ENCODE measurements at places on chromosomes 3 and 15. TPM values are rescaled to one million over a fixed set of nuclear protein-coding genes. Genes with fewer than 3 reads are reported as not detected.

The RBPMS2 gene
- total RNA-seq, result not detected

The ARHGEF3 gene
- 66.5 TPM for total RNA-seq

The RPP14 gene
- 18.0 TPM for total RNA-seq

DNA sequence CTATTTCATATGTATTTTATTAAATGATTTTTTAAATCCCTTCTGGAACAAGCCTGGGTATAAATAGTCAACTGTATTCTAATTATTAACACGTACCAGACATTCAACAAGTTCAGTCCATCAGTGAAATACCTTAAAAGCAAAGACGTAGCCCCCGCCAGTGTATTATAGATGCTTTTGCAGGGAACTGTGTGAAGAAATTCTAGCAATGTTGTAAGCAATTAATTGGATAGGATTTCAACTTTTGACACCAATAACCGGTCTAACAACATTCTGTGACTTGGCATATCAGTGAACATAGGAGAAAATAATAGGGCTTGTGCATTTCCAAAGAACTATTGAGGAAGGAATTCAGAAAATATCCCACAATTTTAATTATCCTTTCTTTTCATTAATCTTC lies 67.2 kb upstream of the TGFBR2 start:
- no peak overlapping the region for H3K4me3 ChIP-seq
- no peaks in the 10 kb centered on the region for H3K27me3 ChIP-seq
- no peak for DNase-seq
- no peak overlapping the region for H3K27ac ChIP-seq

GRCh38 chr3:69605867-69606266 lies 133.4 kb upstream of the MITF start:
- no peaks in the 10 kb centered on the region for H3K4me1 ChIP-seq
- no peak overlapping the region for H3K27ac ChIP-seq
- peaks cover 2% of the 10 kb centered on the region for H3K27me3 ChIP-seq
- DNase-seq, result no peak
- no peaks in the 10 kb centered on the region for H3K36me3 ChIP-seq

DNA sequence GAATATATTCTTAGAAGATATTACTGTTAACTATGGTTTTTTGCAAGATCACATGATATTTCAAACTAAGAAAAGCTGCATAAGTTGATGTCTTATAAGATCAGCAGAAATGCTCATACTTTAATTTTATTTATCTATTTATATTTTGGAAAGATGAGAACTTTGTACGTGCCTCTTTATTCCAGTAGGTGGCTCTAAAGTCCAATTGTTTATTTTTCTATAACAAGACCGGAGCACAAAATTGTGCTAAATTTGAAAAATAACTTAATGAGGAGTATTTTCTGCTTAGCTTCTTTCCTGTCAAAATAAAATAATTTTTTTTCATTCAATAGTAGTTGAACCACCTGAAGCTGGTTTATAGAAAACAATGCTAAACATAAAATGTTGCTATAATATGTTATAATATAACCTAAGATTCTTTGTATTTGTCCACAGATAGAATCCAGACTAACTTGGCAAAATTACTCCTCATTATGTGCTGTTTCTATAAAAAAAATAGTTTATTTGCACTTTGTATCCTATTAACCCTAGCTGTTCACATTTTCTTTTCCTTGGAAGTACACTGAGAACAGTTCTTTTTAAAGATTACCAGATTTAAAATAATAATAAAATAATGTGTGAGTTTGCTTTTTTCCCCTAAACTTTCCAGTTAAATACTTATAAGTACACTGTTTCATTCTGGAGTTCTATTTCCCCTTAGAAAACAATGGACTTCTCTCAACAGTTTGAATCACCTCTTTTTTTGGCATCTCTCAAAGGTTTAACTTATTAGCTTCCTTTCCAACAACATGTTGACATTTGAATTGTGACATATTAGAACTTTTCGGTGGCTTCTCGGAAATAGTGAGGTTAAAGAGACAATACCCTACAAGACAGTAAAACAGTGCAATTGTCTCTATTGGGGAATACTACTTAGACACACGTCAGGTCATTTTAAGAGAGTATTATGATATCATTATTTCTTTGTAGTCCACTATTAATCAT lies 530.0 kb downstream of the MECOM start:
- no peak for DNase-seq
- H3K4me1 ChIP-seq, result no peaks in the 10 kb centered on the region
